ENCODE measurements at places on chromosomes 7 and 10. TPM values are rescaled to one million over a fixed set of nuclear protein-coding genes. Genes with fewer than 3 reads are reported as not detected.

- no peaks in the 10 kb centered on the region for H3K4me1 ChIP-seq
- no peaks in the 10 kb centered on the region for H3K27me3 ChIP-seq
- no peaks in the 10 kb centered on the region for H3K36me3 ChIP-seq
- H3K4me3 ChIP-seq: no peak overlapping the region
- H3K27ac ChIP-seq: no peak overlapping the region
Measured at GRCh38 chr7:136698977-136699376, 169.5 kb upstream of the CHRM2 start.

Gene PHYHIPL
- not detected for total RNA-seq

Gene OR2A42
- not detected for total RNA-seq

DNA sequence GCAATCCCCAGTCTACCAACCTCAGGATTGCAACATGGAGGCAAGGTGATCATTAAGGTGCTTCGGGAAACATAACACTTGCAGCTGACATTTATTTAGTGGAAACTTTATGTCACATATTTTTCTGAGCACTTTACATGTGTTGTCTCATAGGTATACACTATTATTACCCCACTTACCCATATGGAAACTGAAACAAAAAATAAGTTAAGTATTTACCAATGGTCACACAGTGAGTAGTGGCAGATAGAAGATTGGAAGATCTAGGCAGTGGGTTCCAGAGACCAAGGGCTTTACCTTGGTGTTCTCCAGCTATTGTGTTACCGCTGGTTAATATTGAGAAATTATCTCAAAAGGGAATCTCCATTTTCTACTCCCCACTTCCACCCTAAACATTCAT lies 1279.1 kb upstream of the SORCS1 start:
- no peak for DNase-seq
- H3K36me3 ChIP-seq: peaks cover 2% of the 10 kb centered on the region
- H3K4me3 ChIP-seq: no peak overlapping the region
- no peaks in the 10 kb centered on the region for H3K27me3 ChIP-seq
- no peaks in the 10 kb centered on the region for H3K4me1 ChIP-seq

Gene ASZ1
- total RNA-seq: not detected

DNA sequence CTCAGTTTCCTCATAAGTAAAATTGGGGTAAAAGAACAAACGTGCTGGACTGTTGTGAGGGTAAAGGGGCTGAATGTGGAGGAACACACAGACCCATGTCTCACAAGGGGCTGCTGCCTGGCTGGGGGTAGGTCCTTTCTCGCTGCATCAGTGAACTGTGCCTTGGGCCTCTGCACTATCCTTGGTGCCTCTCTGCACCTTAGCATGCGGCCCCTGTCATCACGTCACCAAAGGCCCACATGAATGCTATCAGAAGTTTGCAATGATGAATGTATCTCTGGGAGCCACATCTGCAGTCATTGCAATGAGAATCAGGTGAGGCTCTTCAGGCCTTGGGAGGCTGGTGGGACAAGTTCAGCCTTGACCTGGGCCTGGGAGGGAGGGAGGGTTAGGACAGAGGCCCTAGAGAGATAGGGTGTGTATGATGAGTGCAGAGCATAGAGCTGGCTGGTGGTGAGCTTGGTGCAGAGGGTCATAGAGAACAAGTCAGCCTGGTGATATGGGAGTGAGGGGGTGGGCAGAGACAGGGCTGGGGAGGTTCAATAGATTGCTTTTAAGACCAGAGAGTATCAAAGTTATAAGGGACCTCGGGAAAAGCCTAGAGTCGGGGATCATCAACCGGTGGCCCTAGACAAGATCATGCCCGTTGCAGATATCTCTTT lies 308.4 kb downstream of the RPS24 start:
- H3K27me3 ChIP-seq: peaks cover 7% of the 10 kb centered on the region
- H3K27ac ChIP-seq: no peak overlapping the region
- H3K4me1 ChIP-seq: no peaks in the 10 kb centered on the region
